HCEC 1CT (cell line): ENCODE measurements at places on chromosomes 3 and 15.

- peak; percentile 32 for DNase-seq
Observed at GRCh38 chr3:147613725-147614124, 204.6 kb downstream of the ZIC1 start.

- peak; percentile 62 for DNase-seq
Observed at GRCh38 chr3:100463002-100463401, 29.4 kb upstream of the TMEM45A start.

DNA sequence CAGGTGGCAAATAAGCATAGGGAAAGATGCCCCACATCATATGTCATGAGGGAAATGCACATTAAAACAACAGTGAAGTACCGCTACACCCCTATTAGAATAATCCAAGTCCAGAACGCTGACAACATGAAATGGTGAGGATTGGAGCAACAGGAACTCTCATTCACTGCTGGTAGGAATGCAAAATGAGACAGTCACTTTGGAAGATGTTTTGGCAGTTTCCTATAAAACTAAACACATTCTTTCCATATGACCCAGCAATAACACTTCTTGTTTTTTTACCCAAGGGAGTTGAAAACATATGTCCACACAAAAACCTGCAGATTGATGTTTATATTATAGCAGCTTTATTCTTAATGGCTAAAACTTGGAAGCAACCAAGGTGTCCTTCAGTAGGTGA lies 116.4 kb upstream of the TOPAZ1 start:
- DNase-seq: peak; percentile 6

DNA sequence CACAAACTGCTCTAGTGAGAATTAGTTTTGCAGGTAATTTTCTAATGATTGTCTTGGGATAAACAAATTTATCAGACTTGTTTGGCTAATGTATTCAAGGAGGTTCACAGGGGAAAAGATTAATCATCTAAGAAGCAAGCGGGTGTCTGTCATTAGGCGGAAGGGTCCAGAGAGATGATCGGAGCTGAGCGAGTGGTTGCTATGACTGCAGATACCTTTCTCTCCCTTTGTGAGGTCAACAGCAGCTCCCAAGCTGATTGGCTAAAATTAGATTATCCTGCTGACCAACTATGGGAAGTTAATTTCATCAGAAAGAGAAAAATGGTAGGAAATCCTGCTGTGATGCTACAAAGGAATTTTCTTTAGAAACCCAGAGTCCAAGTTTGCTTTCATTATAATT lies 276.0 kb downstream of the SOX2 start:
- DNase-seq: no peak

GRCh38 chr15:72911626-72912025 lies 128.1 kb upstream of the ADPGK start:
- no peak for DNase-seq

- no peak for DNase-seq
Observed at GRCh38 chr3:175349168-175349567, 490.0 kb downstream of the NAALADL2 start.

GRCh38 chr15:65409036-65409631 lies 13.6 kb downstream of the IGDCC4 start:
- DNase-seq: peak; percentile 98

DNA sequence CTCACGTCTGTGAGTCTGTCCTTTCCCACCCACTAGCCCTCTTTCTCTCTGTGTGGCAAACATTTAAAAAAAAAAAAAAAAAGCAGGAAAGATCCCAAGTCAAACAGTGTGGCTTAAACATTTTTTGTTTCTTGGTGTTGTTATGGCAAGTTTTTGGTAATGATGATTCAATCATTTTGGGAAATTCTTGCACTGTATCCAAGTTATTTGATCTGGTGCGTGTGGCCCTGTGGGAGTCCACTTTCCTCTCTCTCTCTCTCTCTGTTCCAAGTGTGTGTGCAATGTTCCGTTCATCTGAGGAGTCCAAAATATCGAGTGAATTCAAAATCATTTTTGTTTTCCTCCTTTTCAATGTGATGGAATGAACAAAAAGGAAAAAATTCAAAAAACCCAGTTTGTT lies 97.7 kb downstream of the GAP43 start:
- no peak for DNase-seq

- DNase-seq: no peak
Observed at GRCh38 chr15:96695426-96695825, 364.9 kb downstream of the NR2F2 start.

DNA sequence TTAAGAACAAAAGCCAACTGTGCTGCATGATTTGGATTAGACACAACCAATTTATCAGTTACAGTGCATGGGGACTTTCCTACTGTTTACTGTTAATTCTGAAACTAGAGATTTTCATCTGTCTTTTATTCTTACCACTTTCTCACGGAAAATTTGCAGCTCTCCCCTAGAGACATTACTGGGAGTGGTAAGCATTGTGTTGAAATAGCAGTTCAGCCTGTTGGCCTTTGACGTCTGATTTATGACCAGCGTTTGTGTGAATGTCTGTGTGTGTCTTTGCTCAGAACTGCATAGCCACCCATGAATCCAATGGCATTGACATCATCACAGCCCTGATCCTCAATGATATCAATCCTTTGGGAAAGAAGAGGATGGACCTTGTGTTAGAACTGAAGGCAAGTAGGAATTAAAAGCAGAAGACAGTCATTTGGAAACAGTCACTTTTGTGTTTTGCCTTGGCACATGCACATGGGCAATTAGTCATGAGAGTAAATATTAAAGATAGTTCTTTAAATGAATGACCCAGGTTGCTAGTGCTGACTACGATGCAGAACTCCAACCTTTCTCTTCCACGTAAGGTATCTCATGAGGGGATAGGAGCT lies 202.2 kb upstream of the BHLHE40 start:
- DNase-seq: no peak

DNA sequence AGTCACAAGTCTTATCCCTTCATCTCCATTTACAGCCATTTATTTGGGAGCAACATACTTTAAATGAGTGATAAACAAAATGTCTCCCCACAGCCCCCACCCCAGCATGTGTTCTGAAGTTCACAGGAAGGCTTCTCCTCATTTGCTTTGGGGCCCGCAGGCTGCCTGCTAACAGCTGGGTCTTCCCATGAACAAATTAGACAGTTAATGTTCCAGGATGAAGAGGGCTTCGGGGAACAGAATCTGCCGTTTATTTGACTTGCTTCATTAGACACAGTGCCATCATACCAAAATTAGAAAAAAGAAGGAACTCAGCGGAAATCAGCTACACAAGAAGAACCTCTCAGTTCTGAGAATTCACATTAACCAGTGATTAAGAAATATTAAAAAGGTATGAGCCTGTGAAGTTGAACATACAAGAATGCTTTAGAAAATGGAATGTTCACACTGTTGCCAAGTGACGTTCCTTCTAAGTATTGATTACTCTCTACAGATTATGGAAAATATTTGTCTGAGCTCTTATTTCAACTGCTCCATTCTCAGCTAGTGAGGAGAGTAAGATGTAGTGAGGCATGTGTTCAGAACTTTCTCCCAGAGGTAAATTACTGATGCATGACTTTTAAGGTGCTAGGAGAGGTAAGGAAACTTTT lies 107.5 kb upstream of the THBS1 start:
- no peak for DNase-seq

DNA sequence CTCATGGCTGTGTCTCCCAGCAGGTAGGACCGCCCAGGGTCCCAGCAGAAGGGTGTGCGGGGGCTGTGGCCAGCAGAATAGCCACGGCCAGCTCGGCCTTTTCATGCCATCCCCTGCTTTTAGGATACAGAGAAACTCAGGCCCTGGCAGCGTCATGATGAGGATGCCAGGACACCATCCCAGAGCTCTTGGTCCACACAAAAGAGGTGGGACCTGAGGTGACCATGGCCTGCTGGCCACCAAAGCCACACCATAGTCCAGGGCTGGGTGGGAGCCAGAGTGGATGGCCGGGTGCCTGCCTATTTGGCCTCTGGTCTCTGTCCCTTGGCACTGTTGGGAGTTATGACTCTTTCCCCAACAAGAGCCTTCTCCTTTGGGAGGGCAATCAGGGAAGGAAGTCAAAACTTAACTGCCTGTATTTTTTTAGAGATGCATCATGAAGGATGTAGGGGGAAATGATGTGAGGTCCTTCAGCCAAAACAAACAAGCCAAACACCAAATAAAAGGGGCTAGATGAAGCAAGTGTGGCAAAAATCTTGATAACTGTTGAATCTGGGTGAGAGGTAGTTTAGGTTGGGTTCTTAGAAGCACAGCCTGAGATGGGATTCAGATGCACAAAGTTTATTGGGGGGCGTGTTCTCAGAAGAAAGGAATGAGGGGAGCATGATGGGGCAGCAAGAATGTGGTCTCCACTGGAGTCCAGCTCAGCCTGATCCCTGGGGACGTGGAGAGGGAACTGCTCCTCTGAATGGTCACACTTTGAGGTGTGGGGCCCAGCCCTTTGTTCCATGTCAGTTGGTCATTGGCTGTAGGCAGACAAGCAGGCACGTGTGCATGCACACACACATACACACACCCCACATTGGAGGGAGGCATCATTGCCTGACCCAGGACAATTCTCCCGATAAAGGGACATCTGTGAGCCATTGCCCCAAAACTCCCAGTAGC lies 33.2 kb downstream of the SMAD6 start:
- DNase-seq: no peak

DNA sequence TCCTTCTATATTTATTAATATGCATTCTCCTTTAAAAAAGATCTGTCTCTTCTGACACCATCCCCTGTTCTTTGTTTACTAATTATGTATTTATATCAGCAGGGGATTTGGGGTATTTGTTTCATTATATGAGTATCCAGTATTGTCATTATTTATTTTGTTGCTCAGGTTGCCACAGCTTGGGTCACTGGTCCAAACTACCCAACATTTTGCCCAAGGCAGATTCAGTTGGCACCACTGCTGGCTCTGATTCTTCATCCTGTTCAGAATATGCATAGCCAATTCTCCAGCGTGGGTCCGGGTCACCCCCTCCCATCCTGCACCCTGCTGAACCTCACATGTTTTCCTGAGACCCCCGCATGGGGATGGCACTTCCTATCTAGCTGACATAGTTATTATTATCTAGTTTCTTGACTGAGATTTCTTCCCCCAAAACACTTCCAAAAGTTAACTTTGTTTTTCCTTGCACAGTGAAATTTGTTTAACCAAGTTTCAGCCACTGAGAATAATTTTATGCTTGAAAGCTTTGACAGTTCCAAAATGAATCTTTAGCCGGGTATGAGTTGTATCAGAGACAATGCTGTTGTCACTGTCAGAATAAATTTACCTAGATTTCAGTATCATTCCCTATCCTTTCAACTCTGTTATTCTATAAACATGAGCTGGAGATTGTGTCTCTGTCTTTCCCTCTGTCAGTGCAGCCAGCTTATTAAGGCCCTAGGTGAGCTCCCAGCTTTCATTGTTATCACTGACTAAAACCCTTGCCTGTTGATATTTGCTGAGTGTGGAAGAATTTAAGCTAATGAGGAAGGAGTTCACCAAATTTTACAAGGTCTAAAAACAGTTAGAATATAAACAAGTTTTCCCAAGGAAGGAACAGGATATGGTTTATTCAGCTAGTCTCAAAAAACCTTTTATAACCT lies 70.3 kb downstream of the TGFBR2 start:
- no peak for DNase-seq

- DNase-seq: peak; percentile 92
Observed at GRCh38 chr15:50353251-50353974, 1.6 kb downstream of the GABPB1 start.

DNA sequence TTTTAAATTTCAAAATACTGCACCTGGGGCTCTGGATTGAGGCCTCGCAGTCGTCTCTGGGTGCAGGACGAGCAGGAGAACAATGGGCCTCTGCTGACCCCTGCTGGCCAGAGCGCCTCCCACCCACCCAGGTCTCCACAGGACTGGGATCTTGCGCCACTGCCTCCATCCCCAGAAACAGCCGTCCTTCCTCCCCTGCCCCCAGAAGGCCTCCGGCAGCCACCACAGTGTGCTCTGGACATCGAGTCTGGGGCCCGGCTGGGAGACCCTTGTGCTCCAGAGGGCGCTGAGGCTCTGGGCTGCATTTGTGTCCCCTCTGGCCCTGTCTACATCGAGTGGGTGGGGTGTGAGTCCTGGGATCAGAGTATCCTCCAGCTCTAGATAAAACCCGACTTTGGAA lies 6.7 kb upstream of the ACSBG1 start:
- peak; percentile 58 for DNase-seq

DNA sequence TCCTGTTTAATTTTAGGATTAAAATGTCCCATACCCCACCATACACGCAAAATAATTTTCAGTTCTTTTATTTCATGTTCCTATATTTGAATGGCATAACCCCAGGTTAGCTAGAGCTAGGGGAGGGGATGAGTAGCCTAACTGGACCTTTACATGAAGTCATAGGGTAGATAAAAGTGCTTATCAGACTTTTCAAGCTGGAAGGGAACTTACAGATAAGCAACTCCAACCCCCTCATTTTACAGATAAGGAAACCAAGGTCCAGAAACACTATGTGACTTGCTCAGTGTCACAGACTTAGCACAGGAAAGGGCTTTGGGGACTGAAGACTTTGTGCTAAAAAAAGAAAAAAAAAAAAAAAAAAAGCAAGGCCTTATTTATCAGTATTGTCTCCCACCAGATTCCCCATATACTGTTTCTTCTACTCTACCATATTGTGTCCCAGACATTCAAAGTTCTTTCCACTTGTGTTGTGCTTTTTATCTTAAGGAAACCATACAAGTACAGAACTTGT lies 10.6 kb upstream of the TNIK start:
- DNase-seq: no peak

- no peak for DNase-seq
Observed at GRCh38 chr3:2158828-2159227, 60.2 kb downstream of the CNTN4 start.

DNA sequence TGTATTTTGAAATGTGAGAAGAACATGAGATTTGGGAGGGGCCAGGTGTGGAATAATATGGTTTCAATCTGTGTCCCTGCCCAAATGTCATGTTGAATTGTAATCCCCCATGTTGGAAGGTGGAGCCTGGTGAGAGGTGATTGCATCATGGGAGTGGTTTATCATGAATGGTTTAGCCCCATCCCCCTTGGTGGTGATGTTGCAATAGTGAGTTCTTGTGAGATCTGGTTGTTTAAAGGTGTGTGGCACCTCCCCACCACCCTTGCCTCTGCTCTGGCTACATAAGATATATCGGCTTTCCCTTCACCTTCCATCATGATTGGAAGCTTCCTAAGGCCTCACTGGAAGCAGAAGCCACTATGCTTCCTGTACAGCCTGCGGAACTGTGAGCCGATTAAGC lies 23.9 kb upstream of the TMEM108 start:
- DNase-seq: no peak

DNA sequence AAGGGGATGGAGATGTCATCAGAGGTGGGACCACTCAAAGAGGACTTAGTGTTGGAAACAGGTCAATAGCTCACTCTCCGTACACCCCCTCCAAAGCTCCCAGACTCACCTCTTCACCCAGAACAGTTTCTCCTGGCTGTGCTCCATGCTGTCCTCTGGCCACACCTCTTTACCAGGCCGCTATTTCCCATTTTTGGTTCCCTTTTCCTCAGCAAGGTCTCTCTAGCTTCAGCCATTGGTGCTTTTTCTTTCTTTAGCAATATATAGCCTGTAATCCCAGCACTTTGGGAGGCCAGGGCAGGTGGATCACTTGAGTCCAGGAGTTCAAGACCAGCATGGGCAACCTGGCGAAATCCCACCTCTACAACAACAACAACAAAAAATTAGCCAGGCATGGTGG lies 123.6 kb upstream of the SMAD3 start:
- no peak for DNase-seq
